ENCODE measurements at places on chromosomes 3 and 15. TPM values are rescaled to one million over a fixed set of nuclear protein-coding genes. Genes with fewer than 3 reads are reported as not detected.

Gene CFAP20DC
- total RNA-seq, result 2.5 TPM

Gene CPNE9
- total RNA-seq, result 0.15 TPM

Gene H1-8
- total RNA-seq, result not detected

Gene SMCO1
- total RNA-seq, result not detected

Gene CD96
- not detected for total RNA-seq

Gene GAP43
- total RNA-seq, result 0.09 TPM

Gene SLC7A14
- total RNA-seq, result not detected

Gene KLHL40
- not detected for total RNA-seq

Gene TTLL13
- total RNA-seq, result not detected

Gene THRB
- 1.4 TPM for total RNA-seq
